ENCODE measurements at places on chromosomes 12 and 14.

DNA sequence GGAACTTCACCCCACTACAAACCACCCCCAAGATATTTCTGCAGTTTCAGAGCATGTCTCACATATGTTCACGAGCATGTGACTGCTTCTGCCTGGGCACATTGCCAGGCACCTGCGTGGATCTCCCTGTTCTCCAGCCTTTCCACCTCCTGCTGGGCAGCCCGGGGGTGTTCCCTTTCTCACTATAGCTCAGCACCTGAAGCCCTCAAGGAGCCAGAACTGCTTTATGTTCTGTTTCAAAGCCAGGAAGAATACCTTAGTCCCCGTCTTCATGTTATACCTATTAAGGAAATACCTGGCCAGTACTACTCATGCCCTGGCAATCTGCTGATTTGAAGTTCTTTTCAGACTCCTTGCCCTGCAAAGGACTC lies 4.2 kb upstream of the FGF6 start:
- no peak for DNase-seq

- no peak for DNase-seq
Observed at GRCh38 chr12:85484387-85484786, 204.4 kb downstream of the ALX1 start.

DNA sequence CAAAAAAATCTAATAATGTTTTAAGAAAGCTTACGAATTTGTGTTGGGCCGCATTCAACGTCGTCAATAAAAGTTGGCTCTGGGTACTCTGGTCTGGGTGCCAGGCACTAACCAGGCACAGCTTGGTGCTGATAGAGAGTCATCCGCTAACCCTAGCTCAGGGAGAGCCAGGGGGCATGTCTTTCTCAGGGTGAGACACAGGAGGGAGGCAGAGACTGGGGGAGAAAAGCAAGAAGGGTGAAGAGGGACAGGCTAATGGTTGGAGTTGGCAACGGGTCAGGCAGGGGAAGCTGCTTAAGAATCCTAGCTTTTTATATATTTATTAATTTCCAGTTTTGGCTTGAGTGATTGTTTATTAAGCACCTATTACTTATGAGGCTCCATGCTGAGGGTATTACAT lies 105.0 kb downstream of the CMKLR1 start:
- DNase-seq, result no peak

DNA sequence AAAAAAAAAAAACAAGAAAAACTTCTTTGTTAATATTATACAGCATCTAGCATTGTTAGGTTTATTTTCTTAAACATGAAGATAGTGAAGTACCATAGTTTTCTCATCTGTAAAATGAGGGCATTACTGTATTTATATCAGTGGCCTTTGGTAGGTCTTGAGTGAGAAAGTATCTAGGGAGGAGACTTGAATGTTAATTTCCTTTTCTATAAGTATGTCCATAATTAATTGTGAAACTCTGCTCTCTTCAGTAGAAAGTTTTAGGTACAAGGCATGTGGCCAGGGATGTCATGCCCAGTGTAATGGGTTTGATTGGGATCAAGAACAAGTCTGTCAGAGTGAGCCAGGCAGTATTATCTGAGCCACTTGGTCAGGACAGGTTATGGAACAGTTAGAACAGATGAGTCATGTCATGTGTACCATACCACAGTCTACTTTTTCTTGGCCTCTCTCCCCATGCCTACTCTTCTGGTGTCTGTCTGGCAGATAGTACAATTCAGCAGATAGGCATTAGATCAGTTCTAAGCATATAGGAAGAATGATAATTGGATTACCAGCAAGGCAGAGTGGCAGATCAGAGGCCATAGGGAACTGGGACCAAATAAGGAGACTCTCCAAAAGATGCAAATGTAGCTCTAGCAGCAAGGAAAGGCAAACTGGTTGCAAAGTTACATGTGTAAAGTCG lies 30.4 kb downstream of the FBXO34 start:
- DNase-seq, result no peak

- DNase-seq, result no peak
Observed at GRCh38 chr14:103002578-103003350, 54.6 kb downstream of the CDC42BPB start.

DNA sequence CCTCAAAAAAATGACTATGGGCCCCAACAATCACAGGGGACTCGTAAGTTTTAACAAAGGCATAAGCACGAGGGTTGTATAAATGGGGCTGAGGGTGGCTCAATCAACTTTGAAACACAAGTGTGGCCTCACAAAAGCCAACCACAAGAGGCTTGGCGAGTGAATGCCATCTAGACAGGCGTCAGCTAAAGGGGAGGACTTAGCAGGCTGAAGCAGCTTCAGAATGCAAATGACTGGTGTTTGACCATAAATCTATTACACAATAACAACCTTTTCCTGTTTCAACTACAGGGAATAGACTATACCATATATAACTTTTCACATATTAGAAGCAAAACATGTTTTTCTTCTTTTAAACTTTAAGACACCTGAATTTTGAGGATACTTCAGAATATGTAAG lies 777.9 kb downstream of the FSCB start:
- DNase-seq, result no peak

Data from right hindlimb (tissue), 1 donor.